Astrocyte of the spinal cord (primary cell): ENCODE measurements at places on chromosomes 11 and 22.

- no peak for DNase-seq
These were observed 3.3 kb upstream of the SCN4B start for GRCh38 chr11:118155776-118156530.

DNA sequence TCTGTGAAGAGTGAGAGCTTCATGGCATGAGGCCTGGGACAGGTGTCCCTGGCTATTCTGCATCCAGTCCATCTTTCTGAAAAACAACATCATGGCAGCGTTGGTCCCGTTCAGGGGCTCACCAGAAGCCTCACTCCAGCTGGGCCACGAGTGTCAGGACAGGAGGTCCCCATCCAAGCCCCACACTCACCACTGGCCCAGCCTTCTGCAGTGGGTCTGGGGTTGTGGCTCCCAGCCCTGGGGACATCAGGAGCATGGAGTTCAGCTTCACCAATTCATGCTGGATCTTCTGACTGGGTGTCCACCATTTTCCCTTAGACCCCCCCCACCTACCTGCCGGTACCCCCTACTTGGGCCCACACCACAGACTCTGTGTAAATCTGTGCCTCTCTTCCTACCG lies 400.3 kb downstream of the BRD1 start:
- no peak for DNase-seq

- no peak for DNase-seq
These were observed 43.3 kb upstream of the PHOX2A start for GRCh38 chr11:72287293-72287692.

GRCh38 chr11:80958361-80958760 lies 1517.5 kb upstream of the TENM4 start:
- DNase-seq: peak; percentile 40

- DNase-seq: no peak
These were observed 279.8 kb downstream of the DDX10 start for GRCh38 chr11:108944471-108945178.
